ENCODE measurements at places on chromosomes 4 and X.

DNA sequence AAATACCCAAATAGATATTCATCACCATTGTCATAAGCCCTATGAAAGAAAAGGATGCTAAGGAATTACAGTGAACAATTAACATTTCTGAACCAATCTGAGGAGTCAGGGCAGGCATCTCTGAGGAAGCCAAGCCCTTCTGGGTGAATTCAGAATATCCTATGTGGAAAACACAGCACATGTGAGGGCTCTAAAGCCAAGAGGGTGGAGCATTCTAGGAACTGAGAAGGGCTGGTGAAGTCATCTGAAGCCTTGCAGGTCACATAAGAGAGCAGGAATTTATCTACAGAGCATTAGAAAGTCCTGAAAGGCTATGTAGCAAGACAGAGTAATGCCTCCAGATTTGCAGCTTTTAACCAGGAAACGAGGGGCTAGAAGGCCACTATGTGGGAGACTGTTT is 195.7 kb downstream of the SPATA18 start:
- DNase-seq = no peak

DNA sequence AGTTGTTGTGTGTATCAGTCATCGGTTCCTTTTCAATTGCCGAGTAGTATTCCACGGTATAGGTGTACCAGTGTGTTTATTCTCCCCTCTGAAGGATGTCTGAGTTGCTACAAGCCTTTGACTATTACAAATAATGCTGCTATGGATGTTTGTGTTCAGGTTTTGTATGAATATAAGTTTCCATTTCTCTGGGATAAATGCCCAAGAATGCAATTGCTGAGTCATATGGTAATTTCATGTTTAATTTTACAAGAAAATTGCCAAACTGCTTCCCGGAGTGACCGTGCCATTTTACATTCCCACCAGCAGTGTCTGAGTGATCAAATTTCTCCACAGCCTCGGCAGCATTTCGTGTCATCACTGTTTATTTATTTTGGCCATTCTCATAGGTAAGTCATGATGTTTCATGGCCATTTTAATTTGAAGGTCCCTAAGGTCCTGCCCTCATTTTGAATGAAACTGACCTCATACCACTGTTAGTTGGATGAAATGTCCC is 73.9 kb downstream of the IRF2 start:
- no peak for DNase-seq

- DNase-seq = no peak
Observed at GRCh38 chr4:59904331-59904730, 1295.8 kb upstream of the ADGRL3 start.

- DNase-seq = no peak
Observed at GRCh38 chr4:1648962-1649361, 35.2 kb downstream of the FAM53A start.

GRCh38 chrX:103823591-103823990 is 8.5 kb downstream of the RAB9B start:
- no peak for DNase-seq

DNA sequence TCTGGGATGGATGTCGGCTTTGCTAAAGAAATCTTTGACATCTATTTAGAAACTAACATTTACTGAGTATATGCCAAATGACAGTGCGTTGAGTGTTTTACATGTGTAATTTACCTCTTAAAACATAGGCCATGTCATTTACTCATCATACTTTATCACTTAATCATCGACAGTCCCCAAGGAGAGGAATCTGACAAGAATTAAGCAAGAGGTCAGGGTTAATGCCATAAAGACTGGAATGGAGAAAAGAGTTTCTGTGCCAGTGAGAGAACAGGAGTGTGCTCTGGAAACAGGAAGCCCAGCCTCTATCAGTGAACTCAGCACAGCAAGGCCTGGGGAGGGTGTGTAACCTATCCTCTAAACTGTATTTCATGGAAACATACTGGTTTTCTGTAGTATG is 28.0 kb upstream of the AMOT start:
- DNase-seq = no peak

- DNase-seq = no peak
Observed at GRCh38 chr4:139913398-139913990, 240.5 kb downstream of the MAML3 start.

- DNase-seq = no peak
Observed at GRCh38 chr4:8762951-8763735, 108.5 kb downstream of the HMX1 start.

- DNase-seq = no peak
Observed at GRCh38 chr4:37620176-37620575, 66.0 kb downstream of the RELL1 start.

DNA sequence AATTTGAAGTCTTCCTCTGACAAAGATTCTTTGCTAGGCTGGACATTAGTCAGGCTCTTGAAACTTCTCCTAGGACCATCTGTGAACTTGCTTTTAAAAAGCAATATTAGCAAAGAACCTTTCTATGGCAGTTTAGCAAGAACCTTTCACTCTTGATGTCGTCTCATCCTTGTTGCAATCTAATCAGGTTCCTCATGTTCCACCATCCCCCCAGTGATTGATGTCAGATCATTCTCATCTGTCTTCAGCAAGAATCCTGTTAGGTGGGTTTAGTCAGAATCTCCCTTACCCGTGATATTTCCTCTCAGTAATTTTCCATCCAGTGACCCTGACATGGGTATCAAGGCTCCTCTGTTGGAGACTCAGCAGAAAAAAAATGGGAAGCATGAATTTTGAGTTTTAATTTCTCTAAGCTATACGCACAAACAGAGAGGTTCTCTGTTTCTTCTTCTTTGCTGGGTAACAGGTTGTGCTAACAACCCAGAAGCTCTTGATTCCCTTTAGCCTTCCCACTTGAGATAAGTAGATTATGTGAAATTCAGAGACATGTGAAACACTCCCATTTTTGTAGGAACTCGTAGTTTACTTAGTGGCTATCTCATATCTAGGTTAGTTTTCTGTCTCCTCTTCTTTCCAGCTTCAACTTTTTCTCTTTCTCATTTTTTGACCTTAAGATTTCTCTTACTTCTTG is 507.4 kb downstream of the C4orf33 start:
- DNase-seq = no peak

- DNase-seq = no peak
Observed at GRCh38 chr4:15506464-15506863, 36.8 kb downstream of the CC2D2A start.

DNA sequence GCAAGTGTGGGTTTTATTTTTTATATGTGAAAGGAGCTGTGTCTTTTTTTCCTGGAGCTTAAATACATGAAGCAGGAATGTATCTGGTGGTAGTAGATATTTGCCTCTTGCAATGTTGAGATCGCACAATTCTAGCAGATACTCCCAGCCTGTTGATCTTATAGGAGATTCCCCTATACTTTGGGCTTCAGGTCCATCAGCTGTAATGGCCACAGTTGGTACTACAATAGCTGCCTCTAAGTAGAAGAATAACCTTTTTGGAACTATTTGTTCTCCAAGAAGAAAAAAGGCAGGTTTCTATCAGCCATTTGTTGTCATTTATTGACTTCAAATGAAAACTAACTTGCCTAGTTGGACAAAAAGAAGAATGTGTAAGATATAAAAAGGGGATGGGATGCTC is 37.7 kb downstream of the LIMCH1 start:
- no peak for DNase-seq

DNA sequence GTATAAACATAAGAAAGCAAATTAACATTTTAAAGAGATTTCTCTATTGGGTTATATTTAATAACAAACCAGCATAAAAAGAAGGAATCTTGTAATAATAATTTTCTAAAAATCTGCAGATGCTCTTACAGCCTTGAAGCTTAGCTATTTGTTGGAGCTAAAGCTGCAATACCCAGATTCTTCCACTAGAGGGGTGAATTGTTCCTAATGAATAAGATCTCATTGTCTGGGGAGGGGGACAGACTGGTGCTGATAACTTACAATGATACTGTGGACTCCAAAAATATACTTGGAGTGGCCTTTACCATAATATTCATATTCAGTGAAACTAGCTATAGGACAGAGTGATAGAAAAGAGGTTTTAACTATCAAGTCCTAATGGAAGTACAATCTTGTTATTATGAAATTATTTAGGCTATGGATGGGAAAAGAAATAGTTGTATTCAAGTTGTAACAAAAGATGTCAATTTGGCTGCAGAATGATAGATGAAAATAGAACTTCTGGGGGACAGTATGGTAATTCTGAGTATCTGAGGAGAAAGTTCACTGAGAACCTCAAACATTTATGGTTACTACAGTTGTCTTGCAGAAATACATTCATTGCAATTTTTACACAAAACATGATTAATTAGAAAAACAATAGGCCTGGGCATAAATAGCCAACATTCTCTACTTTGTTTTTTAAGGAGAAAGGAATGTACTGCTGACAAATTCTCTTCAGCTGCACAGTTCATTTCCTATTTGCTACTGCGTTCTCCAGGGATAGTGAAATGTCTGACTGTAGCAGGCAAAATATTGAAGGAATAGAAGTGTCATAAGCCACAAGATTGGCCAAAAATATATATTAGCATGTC is 443.3 kb downstream of the GBA3 start:
- DNase-seq = no peak

DNA sequence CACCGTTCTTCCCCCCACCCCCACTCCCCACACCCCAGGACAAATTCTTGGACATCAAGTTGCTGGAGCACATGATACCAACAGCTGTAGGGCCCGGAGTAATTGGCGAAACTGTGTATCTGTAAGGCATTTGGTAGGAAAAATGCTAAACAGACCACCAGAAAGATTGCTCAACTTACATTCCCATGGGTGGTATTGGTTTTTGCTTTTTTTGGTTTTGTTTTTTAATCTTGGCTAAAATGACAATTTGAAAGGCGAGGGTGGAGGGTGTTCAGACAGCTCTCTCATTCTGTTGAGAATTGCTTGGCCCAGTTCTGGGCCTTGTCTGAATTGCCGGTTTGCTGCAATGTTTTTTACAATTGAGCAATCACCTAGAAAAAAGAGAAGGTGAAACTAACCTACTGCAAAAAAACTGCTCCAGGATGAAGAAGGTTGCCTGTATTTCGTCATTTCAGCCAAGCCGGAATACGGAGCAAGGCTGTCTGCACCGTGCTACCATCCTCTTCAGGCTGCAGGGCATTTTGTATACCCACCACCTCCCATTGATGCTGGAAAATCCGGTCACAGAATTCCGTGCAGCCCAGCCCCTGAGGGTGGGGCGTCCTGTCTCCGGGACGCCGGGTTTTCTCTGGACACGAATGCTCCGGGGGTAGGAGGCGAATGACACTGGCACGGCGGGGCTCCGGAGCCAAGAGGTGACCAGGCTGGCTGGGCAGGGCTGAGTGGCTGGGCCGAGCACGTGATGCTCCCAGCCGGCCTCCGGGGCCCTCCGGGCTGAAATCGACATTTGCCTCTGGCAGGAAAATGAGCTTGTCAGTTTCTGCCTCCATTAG is at the start of gene CLCN4:
TSS of gene CLCN4 (plus strand) at position 777 of the 833 bp plus-strand sequence. CDS start 28,058 bp downstream, outside the sequence.
- no peak for DNase-seq

GRCh38 chr4:88788424-88788823 is 90.8 kb upstream of the NAP1L5 start:
- DNase-seq = no peak

GRCh38 chrX:40083979-40084359 is 13.8 kb downstream of the BCOR start:
- DNase-seq = no peak

DNA sequence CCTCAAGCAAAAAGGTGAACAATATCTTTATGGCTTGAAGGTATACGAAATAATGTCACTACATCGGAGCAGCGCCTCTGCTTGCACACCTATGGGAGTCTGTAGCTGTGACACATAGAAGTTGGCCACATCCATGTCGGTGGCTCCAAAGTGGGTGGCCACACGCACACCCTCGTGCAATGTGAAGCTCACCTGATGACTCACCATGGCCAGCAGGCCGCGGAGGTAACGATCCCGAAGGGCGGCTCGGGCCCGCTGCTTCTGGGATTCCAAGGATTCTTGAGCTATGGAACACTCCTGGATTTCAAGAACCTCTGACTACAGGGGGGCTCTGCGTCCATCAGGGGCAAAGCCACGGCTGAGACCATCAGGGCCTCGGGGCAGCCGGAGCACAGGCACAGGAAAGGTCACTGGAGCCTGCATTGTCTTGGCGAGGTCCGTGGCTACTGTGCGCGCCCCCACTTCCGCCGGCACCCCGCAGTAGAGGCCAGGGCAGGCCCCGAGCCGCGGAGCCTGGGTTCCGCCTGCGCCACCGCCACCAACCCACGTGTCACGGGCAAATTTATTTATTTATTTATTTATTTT is 25.2 kb downstream of the NYX start:
- no peak for DNase-seq

DNA sequence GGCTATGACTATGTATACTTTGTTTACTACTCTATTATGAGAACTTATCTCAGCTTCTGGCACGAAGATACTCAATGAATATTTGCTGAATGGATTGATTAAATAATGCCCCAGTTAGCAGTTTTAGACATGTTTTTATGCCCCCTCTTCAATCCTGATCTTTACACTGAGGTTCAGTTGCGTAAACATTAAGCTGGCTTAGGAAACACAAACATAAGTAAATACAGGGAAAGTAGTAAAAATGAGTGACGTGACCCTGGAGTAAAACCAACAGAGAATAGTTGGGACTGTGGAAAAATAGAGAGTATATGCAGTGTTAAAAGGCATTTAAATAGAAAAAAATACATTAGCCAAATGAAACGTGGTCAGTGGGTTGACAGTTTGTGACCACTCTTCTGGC is 387.0 kb upstream of the ACTRT1 start:
- DNase-seq = no peak

DNA sequence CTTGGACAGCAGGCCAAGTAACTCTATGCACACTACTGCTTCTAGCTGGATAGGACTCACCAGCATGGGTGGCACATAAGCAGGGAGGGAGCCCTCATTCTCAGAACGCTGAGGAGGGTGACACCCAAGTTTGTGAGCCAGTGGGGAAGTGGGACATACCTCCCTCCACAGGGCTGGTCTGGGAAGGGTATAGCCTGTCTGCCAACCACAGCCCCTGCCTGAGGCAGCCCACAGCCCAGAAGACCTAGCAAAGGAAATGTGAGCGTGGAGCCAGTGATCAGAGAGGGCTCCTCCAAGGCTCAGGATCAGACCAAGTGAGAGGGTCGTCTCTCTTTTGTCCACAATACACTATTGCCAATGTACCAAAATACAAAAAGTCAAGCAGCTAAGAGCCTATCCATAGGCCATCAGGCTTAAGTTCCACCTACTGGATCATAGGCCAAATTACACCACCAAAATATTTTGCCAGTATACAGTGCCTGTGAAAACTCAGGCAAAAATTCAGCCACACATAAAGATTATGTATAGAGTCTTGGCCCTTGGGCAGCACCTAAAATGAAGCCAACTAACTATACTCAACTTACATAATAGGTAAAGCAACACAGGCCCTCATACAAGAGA is 1203.1 kb downstream of the PCDH18 start:
- DNase-seq = no peak

DNA sequence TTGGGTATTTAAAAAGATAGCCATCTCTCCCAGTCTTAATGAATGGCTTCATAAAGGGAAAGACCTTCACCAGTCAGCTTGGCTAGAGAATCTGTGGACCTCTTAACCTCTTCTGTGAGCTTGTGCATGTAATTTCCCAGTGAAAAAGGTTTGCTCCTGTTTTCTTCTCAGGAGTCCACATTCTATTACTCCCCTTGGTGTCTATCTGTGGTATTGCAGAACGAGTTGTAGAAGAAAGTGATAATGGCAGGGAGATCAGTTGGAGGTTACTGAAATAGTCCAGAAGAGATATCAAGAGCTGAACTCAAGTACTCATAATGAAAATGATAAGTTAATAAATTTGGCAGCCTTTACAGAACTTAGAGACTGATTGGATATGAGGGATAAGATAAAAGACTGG is 16.5 kb upstream of the VAMP7 start:
- DNase-seq = no peak
